Activated CD4-positive, alpha-beta T cell treated with anti-CD3 and anti-CD28 coated beads for 4 hours (primary cell): ENCODE measurements at places on chromosomes 3 and 15.

DNA sequence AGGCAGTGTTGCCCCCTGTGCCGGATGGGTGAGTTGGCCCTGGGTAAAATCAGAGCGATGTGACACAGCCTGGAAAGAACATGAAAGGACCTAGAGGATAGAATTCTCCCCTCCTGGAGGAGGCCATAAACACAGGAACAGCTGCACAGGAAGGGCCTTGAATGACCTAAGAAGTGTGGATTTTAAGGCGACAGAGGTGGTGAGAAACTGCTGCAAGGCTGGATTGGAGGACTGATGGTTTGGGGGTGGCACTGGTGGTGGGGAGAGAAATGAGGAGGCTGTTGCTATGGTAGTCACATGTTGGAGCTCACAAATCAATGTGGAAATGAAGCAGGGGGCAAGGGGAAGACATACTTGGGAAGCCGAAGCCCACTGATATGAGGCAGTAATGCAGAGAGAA, 13.8 kb downstream of the XIRP1 start:
- no peak for DNase-seq

GRCh38 chr3:31448035-31448881, 84.5 kb upstream of the STT3B start:
- DNase-seq = no peak

GRCh38 chr3:75171630-75172230, 492.4 kb upstream of the FRG2C start:
- DNase-seq = no peak

- DNase-seq = no peak
Measured at GRCh38 chr3:123718108-123718507, 133.3 kb upstream of the HACD2 start.

DNA sequence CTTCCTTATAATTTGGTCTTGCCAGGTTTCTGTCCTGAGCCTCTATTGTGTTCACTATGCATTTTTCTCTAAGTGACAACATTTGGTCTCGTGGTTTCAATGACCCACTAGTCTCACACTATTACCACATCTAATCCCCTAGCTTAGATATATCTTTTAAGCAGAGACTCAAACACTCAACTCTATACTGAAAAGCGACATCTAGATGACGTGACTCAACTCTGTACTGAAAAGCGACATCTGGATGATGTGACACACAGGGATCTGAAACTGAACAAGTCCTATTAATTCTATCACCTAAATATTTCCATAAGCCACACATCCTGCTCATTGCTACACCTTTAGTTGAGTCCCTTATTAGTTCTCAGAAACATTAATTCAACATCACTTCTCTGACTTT, 141.7 kb upstream of the MBNL1 start:
- no peak for DNase-seq

- DNase-seq = no peak
Measured at GRCh38 chr3:52406231-52406661, 38.7 kb downstream of the SEMA3G start.

- DNase-seq = no peak
Measured at GRCh38 chr3:43866529-43867353, 176.0 kb downstream of the ABHD5 start.

GRCh38 chr15:43103907-43104306, 1.9 kb downstream of the UBR1 start:
- DNase-seq = no peak

DNA sequence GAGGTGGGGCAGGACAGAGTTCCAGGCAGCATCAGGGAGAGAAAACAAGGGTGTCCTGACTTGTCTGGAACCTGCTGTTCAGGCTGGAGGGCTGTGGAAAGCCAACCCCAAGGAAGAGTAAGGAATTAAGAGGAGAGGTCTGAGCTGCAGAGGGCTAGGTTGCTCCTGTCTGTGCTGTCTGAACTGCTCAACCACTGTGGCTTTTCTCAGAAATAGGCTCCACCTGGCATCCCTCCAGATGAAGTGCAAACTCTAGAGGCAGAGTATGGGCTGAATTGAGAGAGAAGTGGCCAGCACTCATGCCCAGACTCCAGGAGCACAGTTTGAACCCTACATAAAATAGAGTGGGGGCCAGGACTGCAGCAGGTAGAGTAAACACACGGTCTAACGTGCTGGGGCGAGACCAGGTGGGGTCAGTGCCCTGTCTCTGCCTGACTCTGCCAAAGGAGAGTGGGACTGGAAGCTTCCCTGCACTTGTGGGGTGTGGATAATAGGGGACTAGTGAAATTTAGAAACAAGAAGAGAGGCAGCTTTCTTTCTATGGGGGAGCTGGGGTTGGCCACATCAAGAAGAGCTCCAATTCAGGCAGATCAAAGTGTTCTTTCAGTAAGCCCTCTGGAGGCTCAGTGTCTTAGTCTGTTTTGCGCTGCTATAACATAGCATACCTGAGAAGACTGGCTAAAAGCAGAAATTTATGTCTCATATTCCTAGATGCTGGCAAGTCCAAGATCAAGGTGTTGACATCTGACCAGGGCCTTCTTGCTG, 28.0 kb upstream of the MNS1 start:
- DNase-seq = no peak

DNA sequence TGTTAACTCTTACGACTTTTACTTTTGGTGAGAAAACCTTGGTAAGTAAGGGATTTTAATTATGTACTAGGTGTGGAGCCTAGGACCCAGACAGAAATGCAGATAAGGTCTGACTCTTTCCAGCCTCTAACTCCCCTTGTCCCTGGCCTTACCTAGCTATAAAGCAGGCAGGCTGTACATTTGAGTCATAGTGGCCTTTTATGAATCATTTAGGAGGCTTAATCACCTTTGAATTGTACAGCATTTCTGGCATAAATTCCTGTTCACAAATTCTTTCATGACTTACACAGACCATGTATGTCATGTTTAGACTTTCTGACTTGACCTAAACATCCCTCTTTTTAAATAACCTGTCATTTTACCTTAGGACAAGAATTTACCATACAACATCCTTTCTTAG, 47.4 kb downstream of the CHCHD4 start:
- DNase-seq = no peak

DNA sequence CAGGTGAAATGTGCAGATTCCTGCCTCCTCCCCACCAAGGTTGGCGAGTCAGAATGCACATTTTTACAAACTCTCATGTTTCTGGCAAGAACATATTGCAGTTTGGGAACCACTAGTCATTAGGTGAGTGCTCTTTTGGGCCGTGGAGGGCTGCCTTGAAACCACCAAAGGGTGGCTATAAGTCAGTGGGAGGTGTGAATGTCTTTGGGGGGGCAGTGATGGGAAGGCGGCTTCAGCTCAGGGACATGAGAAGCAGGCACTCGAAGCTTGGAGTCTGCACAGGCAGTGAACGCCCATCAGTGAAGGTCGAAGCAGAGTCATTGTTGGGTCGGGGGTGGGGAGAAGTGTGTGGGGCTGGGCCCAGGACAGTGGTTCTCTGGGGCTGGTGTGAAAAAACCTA, 1.1 kb downstream of the NOX5 start:
- no peak for DNase-seq

DNA sequence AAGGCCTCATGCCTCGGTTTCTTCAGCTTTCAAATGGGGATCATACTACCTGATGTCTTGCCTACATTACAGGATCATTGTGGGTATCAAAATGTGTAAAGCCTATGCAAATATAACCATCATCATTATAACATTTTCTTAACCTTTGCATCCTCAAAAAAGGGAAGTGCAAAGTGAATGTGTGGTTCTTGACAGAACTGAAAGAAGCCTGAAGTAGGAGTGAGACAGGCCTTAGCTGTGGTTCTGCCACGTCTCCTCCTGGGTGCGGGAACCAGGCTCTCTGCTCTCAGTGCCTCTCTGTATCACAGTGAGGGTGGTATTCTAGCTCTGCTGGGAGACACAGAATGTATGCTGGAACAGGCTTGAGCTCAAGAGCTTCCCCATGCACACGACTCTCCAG, 316.9 kb upstream of the ICE2 start:
- DNase-seq = no peak

DNA sequence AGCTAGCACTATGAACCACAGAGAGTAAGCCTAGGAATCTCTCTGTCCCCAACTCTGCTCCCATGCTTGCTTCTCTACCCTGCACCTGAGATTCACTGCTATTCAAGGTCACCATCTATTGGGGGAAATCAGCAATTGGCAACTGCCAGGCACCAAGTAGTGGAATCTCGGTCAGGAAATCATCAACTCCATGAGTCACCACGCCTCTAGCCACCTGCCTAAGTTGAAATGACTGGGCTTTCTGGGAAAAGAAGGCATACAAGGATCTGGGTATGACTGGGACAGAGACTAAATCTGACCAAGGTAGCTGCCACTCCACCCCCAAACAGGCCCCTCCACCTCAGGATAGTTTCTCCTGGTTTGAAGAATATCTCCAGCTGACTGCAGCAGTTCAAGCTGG, 464.1 kb upstream of the CBLB start:
- DNase-seq = peak; percentile 36

DNA sequence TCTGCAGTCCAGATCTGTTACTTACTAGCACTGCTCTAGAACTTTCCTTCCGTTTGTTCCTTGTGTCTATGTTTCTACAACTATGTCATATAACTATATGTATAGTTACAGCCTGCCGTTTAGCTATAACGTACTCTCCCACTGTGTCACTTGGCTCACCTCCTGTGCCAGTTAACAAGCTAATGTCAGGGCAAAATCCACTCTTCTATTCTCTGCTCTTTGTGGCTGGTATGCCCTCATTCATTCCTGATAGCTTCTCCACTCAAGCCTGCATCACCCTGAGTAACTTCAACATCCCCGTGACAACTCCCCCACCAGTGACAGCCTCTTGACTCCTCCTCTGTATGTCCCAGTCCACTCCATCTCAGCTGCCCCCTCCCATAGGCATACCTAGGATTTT, 229.2 kb downstream of the TJP1 start:
- no peak for DNase-seq

- DNase-seq = no peak
Measured at GRCh38 chr3:58366699-58367098, 34.0 kb downstream of the PXK start.

- no peak for DNase-seq
Measured at GRCh38 chr15:33425142-33425541, 114.4 kb downstream of the RYR3 start.

GRCh38 chr3:66428733-66429132, 72.1 kb downstream of the LRIG1 start:
- DNase-seq = no peak

DNA sequence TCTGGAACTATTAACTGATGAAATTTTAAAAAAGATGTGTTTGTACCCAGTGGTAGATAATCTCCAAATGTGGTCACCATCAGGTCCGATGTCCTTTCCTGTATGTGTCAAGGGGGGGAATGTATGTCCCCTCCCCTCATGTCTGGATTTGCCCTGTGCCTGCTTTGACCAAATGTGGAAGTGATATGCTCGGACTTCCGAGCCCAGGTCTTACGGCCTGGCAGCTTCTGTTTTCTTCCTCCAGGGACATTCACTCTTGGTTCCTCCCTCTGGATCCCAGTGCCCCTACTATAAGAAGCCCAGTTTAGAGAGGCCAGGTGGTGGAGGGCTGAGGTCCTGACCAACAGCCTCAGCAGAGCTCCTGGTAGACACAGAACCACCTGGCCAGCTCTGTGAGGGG, 75.5 kb downstream of the CCR1 start:
- no peak for DNase-seq

GRCh38 chr3:123766193-123767008, 117.7 kb downstream of the MYLK start:
- DNase-seq = no peak

- DNase-seq = no peak
Measured at GRCh38 chr3:197491923-197492664, 63.7 kb downstream of the BDH1 start.

DNA sequence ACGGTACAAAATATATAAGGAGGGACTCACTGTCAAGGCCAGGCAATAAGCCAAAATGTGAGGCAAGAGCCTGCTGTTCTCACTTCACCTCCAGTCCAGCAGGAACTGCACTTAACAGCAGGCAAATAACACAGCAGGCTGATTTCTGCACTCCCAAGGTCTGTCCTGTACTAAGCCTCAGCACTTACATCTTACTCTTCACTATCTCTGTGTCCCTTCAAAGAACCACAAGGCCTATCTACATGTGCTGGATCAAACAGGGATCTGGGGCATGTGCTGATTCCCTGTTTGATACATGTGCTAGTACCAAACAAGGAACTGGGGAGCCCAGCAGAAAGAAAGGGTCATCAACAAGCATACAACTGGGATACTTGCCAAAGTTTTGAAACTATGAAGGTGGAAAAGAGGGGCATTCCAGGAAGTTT, 22.2 kb downstream of the UACA start:
- no peak for DNase-seq

- no peak for DNase-seq
Measured at GRCh38 chr15:45799508-45799907, 164.7 kb downstream of the SQOR start.

DNA sequence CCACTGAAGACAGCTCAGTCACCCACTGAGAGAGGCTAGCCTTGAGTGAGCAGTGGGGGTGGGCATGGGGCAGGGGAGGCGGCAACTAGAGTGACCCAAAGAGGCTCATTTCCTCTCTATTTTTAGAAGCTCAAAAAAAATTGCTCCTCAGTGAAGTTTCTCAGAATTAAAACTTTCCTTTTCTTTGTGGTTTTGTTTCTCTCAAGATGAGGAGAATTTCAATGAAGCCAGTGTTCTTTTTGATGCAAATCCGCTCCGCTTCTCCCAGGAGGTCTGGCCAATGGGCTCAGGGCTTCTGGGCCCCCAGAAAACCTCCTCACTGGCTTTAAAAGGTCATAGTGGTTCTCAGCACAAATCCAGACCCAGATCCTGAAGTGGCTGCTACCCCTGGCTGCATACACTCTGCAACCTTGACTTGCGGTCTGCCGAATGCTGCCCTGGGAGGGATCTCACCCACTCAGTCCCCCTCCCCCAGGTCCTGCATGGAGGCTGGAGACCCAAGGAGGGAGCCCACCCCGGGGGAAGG, at the start of gene ACSBG1:
Gene ACSBG1, minus strand, starts transcription at position 51 of the 526 bp plus-strand sequence. CDS start 64 bp downstream, outside the sequence.
- no peak for DNase-seq

DNA sequence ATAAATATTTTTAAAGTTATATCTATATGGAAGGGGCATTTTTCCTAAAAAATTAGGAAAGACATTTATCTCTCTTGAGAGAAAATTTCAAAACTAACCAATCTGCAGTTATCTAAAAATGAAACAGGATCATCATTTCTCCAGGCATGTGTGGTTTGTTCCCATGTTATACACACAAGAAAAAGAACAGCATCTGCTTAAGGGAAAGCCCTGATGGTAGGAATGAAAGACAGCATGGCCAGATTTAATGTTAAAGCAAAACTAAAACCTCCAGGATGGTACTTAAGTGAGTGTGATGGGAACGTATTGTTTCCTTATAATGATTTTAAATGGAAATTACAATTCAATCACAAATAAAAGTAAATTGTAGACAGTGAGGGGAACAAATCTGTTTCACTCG, 46.2 kb upstream of the GYG1 start:
- no peak for DNase-seq
